ENCODE measurements at places on chromosomes 6 and 20.

- DNase-seq, result no peak
Measured at GRCh38 chr20:48697845-48698491, 129.8 kb downstream of the PREX1 start.

DNA sequence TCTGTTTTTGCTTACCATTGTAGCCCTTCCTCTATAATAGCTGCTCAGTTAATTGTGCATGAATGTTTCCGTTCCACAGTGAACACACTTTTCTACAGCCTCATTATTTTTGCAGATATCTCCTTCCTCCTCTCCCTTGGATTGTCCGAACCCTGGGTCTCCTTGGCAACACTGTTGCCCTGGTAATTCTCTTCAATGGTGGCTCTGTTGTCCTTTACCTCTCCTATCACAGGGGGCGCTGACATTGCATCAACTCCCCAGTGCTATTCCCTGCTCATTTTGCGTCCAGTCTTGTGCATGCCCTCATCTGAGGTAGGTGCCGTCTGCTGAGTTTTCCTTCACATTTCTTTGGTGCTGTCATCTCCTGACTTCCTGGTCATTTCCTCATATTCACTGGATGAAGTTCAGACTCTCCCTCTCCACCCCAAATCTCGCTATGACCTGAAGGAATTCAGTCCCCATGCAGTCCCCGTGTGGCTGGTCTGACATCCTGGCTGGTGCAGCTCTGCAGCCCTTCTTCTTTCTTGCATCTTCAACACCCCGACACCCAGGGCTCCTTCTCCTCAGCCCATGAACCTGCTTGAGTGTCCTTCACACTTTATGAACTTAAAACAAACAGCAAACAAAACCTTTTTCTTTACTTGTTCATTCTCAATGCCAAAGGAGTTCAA lies 21.1 kb downstream of the PHACTR2 start:
- no peak for DNase-seq

GRCh38 chr6:118280210-118280609 lies 267.9 kb upstream of the PLN start:
- no peak for DNase-seq

DNA sequence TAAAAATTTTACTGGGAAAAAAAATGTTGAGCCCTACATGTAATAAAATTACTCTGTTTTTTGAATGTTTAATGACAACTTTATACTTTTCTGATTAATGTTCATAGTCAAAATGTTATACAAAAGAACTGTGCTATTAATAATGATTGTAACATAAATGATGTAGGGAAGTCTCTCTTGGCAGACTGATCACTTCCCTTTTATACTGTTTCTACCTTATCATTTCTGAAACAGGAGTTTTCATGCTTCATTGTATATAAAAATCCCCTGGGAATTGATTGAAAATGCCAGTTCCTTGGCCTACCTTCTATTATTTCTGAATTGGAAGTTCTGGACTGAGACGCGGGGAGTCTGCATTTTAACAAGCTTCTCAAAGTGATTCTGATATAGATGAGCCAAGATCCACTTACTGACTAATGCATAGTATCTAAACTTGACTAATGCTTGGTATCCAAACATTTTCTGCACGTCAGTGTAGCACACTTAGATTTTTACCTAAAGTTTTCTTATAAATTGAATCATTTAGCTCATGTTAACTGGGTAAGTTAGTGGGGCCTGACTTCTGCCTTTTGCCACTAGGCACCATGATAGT lies 7.2 kb upstream of the HDAC2 start:
- no peak for DNase-seq

- no peak for DNase-seq
Measured at GRCh38 chr6:83199863-83200225, 6.7 kb downstream of the RWDD2A start.

DNA sequence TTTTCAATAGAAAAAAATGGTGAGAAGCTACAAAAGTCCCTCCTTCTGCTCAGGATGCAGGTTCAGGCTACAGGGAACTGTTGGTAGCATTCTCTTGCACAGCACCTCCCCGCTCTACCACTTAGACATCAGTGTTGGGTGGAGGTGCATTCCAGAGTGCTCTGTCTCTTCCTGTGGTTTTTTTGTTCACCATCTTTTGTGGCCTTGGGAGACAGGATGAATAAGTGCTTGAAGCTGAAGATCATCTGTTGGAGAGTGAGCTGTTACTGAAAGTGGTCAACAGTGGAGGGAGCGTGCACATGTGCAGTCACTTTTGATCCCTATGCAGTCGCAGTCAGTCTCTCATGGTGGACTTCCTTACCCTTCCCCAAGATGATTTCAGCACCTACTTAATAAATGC lies 16.6 kb upstream of the BTBD3 start:
- no peak for DNase-seq

DNA sequence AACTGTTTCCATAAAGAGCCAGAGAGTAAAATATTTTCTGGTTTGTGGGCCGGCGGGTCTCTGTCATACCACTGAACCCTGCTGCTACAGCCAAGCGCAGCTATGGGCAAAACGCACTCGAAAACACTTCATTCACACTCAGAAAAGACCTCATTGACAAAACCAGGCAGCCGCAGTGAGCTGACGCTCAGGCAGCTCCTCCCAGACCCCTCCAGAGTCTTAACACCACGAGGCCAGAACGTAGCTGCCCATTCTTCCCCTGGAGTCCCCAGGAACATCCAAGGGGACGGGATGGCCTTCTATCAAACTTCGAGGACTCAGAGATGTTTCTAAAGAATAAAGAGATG lies 35.6 kb upstream of the ZBP1 start:
- DNase-seq, result no peak

- no peak for DNase-seq
Measured at GRCh38 chr6:38845931-38846330, 130.8 kb downstream of the DNAH8 start.

DNA sequence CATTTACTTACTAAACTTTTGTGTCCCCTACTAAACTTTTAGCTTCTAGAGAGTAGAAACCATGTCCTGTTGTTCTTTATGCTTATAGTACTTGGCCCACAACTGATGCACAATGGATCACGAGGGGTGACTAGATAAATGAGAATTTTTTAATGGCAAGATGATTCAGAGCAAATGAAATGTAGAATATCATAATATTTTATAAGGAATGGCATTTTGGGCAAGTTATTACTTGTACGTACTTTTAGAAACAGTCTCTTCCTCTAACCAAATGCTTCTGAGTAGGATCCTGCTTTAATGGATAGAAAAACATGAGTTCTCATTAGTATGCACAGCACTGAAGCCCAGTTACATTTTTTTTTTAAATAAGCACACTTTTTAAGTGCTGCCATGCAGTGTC lies 336.3 kb downstream of the NRN1 start:
- no peak for DNase-seq

GRCh38 chr6:28408076-28408802 lies 8.7 kb upstream of the ZSCAN12 start:
- no peak for DNase-seq

GRCh38 chr6:132088150-132088549 lies 137.0 kb upstream of the CCN2 start:
- DNase-seq, result no peak

- DNase-seq, result no peak
Measured at GRCh38 chr6:160279850-160280249, 21.2 kb upstream of the SLC22A2 start.

DNA sequence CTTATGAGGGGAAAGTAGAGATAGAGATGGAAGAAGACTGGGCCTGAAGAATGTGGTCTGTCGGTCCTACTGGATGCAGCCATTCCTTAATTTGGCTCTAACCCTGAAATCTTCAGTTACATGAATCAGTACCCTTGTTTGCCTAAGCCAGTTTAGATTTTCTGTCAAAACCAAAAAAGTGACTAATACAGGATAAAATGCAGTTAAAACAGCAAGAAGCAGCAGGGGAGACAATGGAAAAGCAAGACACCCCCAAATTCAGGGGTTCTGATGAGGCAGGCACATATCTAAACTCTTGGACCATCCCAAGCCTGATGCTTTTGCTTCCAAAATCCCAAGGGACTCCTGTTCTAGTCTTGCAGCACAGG lies 17.4 kb upstream of the UBE2V1 start:
- no peak for DNase-seq

DNA sequence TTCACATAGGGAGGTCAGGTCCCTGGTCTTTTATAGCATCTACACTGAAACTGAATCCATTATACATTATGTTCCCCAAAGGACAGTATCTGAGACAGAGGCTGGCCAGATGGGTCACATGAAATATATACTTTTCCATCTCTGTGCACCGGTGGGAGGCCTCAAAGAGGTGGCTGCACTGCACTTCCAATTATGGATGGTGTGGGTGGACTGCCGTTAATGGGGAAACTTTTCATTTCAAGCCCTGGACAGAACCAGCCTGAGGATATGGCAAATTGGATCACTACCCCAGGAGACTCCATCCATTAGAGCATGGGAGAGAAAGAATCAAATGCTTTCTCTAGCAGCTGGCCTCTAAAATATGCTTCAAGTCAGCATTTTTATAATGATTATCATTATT lies 280.5 kb upstream of the OPRM1 start:
- no peak for DNase-seq

DNA sequence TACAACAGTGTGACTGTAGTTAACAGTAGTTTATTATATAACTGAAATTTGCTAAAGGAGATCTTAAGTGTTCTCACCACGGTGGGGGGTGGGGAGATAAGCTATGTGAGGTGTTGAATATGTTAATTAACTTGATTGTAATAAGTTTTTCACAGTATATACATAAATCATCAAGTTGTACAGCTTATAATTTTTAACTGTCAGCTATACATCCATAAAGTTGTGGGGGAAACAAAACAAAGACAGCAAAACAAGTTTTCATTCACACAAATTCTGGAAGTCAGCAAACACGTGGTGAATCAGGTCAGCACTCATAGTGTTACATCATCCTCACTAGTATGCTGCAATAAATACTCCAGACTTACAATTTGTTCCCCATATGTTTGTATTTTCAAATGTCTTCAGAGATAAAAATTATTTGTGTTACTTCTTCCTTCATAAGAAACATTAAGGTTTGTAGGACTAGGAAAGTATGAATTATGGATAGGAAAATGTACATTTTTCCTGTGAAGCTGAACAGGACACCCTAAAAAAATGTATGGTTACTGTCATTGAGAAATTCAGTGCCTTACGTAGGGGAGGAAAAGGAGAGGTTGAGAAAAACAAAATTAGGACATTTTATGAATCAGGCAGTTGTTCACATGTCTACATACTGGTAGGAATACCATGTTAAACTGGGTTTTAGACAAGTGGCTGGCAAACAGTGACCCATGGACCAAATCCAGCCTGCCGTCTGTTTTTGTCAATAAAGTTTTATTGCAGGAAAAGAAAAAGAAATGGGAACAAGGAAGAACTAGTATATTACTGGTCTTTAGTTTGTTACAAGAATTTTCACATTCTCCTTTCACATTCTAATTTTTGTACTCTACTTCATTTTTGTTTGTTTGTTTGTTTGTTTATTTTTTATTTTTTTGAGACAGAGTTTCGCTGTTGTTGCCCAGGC lies 6.0 kb downstream of the SUMO4 start:
- no peak for DNase-seq

DNA sequence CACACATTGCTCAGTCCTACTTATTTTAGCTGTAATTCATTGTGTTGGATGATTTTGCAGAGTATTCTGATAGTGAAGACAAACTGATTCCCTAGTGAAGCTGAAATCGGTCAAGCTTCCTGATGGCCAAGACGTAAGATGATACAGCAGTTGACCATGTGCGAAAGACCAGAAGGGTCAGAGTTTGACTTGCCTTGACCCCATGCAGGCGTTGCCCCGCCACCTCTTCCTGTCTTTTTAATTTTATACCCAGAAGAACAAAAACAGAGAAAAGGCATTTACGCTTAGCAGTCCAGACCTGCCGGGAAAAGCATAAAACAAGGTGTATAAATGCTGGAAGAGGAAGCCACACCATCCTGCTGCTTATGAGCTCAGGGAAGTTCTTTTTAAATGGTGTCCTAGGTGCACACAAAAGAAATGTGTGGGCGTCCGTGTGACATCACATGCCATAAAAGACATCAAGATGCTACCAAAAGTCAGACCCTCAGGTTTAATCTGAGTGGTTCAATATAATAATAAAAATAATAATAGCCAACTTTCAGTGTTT lies 32.2 kb downstream of the TSHZ2 start:
- no peak for DNase-seq

DNA sequence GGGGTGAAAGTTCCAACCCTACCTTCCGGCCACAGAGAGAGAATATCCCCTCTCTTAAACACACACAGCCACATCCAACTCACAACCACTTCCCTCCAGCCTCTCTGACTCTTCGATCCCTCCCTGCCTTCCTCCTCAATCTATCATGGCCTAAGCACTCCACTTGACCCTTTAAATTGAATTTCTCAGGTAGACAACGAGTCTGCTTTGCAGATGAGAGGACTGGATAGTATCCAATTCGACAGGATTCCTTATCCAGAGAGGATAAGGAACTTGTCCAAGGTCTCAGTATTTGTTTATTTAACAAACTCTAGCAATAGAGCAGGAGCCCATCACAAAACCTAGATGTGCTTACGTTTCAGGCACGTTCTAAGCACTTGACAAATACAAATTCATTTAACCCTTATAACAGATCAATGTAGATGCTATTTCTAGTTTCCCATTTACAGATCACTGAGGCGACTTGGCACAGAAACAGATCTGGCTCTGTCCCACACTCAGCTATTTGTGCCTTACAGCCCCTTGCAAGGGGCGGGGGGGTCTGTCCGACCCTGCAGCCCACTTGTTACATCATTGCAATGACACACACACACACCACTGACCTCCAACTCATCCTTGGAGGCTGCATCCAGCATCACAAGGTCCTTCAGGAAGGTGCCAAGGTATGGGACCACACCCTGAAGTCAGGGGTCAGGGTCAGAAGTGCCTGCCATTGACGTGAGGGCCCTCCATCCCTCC lies 4.5 kb downstream of the RGL2 start:
- no peak for DNase-seq

DNA sequence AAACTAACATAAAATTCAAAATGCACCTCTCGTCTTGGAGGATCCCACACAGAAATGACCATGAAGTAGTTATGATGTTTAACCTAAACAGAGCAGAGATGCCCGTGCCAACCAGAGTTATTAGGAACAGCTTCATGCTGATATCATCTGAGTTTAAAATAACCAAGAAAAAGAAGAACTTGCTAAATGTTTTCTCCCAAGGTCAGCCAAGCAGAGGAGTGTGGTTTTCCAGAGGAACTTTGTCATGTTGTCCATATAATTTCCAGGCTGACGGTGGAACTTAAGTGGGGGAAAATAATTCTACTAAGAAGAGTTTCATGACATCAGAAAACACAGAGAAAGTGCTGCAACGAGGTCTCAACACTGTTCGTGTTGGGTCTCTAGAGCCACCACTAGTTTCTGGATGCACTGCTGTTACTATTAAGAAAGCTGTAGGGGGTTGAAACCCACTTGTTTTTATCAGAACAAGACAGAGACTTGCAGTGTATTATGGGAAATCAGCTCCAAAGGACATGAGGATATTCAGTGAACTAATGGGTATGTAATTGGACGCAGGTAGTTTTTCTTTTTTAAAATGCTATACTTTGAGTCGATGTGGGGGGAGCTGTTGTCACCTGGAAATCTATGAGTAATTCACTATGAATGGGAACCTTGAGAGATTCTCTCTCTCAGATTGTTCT lies 5.2 kb downstream of the AGPAT4 start:
- no peak for DNase-seq

GRCh38 chr20:23596579-23597250 lies 9.0 kb downstream of the CST9 start:
- DNase-seq, result no peak
